ENCODE measurements at places on chromosomes 13 and 19.

GRCh38 chr13:89227356-89227755 is 1556.2 kb downstream of the SLITRK5 start:
- DNase-seq = no peak

DNA sequence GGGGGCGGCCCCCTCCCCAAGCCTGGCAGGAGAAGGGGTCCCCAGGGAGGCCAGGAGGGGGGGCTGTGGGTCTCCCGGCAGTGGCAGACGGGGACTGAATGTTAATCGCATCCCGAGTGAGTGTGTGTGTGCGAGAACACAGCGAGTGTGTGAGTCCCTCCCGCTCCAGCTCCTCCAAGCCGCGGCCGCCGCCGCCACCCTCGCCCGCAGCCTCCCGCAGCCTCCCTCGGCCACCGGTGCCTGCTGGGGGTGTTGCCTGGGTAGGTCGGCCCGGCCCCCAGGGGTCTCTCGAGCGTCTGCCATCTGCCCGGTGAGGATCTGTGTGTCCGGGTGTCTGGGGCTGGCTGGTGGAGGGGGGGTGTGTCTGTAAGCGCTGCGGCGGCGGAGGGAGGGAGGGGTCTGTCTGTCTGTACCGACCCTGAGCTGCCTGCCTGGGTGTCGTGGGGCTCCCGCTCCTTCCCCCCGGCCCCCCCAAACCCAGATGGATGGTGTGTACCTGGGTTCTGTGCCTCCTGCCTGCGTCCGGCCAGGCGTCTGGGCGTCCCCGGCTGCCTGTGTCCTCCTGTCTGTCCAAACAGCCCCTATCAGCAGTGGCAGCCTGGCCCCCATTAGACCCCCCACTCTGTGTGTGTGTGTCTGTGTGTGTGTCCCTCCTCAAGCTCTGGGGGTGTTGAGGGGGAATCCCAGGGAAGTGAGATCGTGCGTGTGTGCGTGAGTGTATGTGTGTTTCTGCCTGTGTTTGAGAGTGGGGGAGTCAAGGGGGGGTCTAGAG is at the start of gene GRIN2D:
TSS of gene GRIN2D (plus strand) at position 110 of the 772 bp plus-strand sequence. CDS start 4,725 bp downstream, outside the sequence.
- no peak for DNase-seq

DNA sequence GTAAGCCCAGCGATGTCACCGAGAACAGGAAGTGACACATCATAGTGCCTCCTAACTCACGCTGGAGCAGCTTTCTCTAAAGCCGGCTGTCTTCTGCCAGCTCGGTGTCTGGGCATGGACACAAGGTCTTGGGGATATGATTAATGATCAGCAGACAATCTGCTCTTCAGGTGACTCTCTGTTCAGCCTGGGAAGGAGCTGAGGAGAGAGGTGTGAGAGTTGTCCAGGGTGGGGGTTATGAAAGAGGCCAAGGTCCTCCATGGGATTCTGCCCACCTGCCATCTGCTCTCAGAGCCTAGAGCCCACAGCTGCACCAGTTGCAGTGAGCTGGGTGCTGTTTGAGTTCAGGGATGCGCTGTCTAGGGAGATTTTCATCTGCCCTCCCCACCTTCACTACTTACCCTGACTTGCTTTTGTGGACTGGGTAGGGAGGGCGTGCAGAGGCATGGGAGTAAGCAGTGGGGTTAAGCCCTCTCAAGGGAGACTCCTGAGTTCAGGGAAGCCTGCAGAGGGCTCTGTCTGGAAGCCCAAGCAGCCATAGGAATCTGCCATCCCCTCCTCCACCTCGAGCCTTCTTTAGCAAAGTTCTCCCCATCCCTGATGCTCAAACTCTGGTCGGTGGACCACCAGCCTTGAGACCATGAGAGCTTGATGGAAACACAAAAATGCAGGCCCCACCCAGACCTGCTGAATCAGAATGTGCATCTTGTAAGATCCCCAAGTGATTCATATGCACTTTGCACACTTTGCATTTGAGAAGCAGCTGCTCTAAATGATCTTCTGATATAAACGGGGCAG is 539.7 kb downstream of the RFC3 start:
- no peak for DNase-seq

GRCh38 chr13:42280537-42280936 is 8.6 kb downstream of the AKAP11 start:
- no peak for DNase-seq

DNA sequence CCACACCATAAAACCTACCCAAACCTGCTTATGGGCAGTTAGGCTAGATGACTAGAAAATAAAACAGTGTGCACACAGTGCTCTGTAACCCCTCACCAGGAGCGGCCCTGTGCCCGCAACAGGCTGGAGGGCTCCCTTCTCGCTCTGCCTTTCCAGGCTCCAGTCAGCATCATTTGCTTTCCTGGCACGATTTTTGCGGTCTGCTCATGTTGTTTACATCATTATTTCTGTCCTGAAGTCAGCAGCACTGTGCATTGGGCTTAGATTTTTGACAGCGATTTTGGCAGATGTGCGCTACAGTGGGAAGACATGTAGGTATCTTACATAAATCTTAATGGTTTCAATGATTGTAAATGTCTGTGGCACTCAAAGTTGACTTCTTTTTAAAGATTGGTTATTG is 344.0 kb downstream of the MTUS2 start:
- no peak for DNase-seq

- no peak for DNase-seq
These were observed at the start of gene CPT1C for GRCh38 chr19:49690656-49691242. TSS of gene CPT1C (plus strand) at chr19:49691116. CDS start at chr19:49692253, 1,137 bp downstream.

DNA sequence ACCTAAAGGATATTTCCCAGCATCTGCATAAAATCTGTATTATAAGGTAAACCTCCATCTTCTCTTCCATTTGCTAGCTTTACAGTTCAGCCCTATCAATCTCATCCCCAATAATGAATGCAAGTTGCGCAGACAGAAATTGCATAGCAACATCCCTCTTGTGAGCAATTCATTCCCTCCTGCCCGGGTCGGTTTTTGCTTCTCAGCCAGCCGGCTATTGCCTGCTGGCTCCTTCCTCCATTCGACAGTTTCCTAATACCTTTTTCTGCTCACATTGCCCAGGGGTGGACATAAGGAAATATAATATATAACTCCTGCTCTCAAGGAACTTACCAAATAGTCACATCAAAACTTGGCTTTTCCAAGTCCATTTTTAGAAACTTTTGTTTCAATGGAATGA is 125.2 kb downstream of the FGF9 start:
- DNase-seq = no peak

DNA sequence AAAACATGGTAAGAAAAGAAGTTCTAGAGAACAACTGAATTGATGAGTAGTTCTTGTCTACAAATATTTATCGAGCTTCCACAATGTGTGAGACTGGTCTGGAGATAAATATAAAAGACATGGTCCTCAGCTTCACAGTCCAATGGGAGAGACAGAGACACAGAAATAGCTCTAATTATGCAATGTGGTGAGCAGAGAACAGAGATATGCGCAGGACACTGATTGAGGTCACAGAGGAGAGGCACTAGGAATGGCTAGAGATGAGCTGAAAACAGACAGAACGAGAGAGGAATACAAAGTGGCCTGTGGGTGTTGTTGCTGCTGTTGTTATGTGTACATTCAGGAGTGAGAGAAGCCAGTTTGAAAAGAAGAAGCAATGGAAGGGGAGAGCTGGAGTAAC is 53.2 kb downstream of the GPALPP1 start:
- DNase-seq = no peak

DNA sequence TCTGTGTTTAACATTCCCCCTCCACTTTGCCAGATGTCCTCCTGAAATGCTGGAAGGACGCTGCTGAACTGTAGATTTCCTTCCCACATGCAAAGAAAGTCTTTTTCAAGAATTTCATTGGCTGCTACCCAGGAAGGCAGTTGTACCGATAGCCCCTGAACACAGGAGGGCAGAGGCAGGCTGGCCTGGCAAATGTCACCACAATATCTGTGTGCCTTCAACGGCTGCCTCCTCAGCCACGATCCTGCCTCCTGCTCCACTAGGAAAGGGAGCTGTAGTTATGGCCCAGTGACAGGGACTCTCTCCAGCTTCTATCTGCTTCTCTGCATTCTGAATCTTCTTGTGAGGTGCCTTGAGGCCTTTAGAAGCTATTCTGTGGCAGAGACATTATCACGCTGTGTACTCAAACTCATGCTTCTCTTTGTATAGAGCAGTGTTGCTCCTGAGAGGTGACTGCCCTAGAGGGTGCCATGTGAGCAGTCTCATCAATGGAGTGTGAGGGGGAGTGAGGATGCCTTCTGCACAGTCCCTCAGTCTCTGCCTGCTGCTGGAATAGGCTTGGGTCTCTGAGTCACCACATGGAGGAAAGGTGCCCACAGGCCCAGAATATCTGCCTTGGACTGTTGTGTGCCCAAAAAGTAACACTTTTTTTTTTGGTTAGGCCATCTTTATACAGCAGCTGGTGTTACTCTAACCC is 279.8 kb downstream of the DNAJC15 start:
- no peak for DNase-seq

- DNase-seq = no peak
These were observed 24.6 kb upstream of the ATP8A2 start for GRCh38 chr13:25347151-25347550.

DNA sequence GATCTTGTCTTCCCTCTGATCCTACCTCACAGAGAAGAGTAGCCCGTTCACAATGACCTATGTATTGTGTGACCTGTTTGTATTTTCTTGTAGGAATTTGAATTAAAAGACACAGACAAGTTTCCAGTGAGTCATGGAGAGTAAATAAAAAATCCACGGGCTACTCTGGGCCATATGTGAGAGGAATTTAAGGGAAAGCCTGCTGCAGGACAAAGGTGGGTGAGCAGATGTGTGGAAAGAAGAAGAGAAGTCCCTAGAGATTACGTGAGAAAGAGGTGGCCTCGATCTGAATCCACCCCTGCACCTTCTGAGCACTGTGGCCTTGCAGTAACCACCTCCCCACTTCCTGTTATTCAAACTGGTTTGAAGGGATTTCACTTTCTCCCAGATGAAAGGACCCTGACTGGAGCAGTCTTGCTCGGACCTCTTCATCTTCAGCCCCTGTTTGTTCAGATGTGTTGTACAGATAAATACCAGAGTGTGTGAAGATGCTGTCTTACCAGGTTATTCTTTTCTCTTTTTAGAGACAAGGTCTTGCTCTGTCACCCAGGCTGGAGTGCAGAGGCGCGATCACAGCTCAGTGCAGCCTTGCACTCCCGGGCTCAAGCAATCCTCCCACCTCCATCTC is 205.4 kb downstream of the PDS5B start:
- no peak for DNase-seq

DNA sequence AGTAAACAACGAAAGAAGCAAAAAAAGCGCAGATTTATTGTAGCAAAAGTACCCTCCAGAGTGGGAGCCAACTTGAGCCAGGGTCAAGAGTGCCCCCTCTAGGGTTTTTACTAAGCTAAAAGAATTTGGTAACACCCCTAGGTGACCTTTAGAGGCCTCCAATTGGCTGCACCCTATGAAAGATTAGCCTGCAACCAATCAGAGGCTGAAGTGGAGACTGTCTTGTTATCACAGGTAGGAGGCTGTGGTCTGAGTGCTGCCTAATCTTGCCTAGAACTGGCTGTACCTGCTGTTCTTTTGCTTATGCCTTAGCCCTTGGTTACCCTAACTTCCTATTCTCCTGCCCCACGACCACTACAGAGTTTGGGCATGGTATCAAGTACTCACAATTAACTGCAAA is 38.3 kb downstream of the ANKRD10 start:
- DNase-seq = no peak

DNA sequence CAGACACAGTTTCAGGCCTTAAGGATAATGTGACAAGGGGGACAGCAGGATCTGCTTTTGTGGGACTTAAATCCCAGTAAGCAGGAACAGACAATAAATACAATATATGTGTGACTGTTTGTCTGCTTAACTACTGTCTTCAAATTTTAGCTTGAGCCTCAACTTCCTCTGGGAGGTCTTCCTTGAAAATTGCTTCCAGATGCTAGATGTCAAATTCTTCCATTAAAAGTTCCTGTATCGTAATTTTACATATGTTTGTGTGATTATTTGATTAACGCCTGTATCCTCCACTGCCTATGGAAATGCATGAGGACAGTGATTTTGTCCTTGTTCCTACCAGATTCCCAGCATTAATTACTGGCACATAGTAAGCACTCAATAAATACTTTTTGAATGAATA is 385.5 kb downstream of the NDFIP2 start:
- no peak for DNase-seq

DNA sequence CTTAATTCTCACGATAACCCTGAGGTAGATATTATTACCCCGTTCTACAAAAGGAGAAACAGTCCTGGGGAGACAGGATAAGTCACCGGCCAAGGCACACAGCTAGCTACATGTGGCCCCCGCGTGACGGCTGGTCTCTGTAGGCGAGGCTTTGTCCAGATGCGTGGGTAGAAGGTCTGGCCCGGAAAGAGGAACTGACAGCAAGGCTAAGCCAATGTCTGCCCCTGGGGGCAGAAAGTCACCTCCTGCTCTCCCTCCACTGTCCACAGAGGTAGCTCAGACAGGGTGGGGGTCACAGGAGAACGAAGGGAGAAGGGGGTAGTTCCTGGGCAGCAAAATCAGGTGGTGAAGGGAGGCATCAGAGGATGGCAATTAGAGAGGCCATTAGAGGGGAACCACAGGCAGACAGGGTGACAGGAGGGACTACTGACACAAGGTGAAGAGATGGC is 1.8 kb downstream of the APOC4 start:
- DNase-seq = no peak

DNA sequence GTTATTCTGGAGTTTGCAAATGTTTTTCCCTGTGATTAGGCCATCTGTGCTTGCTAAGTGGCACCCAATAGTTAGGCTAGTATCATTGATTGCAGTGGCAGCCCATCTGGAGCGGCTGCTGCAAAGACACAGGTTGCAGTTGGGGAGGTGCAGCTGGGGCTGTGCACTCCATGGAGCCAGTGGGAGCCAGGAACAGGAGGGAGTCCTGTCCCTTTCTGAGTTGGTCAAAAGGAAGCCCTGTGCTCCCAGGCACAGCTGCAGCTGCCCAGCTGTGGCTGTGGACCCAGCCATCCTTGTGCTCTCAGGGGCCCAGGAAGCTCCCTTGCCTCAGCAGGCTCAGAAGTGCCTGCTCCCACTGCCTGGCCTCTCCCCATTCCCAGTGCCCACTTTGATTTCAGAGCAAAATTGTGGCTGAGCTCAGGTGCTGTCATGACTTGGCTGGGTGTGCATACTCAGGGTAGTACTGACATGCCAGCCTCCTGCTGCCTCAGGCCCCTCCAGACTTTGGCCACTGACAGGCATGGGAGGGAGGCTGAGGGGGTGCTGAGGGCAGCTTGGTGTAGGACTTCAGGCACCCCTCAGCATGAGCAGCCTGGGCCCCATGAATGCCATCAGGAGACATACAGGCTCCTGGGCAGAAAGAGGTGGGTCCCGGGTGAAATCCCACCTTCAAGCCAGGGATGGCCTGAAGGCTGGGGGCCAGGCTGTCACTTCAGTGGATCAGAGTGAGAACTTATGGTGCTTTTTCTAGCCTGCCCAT is 270.6 kb downstream of the PCDH20 start:
- no peak for DNase-seq

DNA sequence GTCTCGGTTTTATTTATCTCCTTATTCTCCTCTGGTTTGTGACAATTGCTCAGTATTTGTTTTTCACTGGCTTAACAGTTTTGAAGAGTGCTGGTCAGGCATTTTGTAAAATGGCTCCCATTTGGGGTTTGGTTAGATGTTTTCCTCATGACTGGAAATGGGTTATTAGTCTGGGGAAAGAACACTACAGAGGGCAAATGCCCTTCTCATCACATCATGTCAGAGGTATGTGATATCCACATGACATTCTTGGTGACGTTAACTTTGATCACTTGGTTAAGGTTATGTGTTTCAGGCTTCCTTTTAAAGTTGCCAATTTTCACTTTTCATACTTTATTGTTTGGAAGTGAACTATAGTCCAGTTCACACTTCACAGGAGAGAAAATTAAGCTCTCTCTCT is 74.8 kb upstream of the KLHL1 start:
- no peak for DNase-seq

GRCh38 chr13:111852725-111853518 is 214.0 kb upstream of the SOX1 start:
- DNase-seq = peak; percentile 36
